Epithelial cell of proximal tubule (primary cell): ENCODE measurements at places on chromosomes 2 and 18.

DNA sequence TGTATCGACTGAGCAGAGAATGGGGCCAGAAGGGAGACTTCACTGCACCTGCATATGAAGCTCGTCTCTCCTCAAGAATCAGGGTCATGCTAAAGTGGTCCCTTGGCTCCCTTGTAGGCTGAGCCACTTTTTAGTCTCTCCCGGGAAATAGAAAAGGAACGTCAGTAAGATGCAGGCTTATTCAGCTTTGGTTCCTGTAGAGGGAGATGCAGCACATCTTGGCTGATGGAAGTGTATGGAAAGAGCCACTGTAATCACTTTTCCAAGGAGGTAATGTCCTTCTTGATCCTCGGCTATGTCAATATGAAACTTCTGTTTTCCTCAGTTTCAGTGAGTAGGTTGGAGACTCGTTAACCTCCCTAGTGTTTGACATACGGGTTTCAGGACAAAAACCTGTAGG, 235.2 kb downstream of the GCA start:
- DNase-seq: no peak

DNA sequence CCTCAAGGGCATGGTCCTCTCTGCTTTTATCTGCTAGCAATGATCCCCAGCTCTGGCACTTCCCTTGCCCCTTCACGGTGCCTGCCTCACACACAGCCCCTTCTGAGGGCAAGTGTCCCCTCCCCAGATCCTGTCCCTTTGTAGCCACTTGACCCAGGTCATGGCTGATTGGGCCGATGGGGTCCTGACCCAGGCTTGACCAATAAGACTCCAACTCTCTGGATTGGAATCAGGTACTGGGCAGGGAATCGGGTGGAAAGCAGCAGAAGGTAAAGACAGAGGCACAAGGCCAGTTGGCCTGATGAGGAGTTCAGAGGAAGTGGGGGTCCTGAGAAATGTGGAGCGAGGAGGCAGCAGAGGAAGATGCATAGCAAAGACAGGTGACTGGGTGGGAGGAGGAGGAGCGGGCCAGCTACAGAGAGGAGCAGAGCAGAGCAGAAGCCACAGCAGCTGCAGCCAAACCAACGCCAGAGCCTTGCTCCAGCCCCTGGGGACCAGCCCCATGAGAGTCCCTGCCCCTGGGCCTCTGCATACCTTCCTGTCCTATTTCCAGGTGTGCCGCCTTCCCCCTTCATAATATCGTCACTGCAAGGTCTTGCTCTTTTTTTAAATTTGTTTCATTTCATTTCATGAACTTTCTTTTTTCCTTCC, 39.1 kb downstream of the CAPN13 start:
- no peak for DNase-seq

DNA sequence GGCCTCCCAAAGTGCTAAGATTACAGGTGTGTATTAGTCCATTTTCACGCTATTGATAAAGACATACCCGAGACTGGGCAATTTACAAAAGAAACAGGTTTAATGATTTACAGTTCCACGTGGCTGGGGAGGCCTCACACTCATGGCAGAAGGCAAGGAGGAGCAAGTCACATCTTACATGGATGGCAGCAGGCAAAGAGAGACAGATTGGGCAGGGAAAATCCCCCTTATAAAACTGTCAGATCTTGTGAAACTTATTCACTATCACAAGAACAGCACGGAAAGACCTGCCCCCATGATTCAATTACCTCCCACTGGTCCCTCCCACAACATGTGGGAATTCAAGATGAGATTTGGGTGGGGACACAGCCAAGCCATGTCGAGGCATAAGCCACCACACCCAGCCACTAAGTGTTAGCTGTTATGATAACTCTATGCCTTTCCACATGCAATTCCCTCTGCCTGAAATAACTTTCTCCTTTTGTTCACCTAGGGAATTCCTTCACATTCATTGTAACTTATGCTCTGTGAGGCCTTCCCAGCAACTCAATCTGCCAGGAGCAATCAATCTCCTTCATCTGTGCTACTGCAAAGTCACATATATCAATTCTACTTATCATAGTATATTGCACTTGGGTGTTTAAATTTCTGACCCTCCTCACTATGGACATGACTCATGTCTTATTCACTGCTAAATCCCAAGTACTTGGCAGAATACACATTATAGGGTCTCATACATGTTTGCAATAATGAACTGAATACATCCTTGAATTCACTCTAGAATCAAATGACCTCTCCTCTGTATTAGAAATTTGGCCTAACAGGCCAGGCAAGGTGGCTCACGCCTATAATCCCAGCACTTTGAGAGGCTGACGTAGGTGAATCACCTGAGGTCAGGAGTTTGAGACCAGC, 7.4 kb downstream of the MCEE start:
- no peak for DNase-seq

- peak; percentile 53 for DNase-seq
These were observed 84.7 kb upstream of the NEDD4L start for GRCh38 chr18:57959278-57959677.
